Thoracic aorta endothelial cell (primary cell): ENCODE measurements at places on chromosomes 2 and 18. TPM values are rescaled to one million over a fixed set of nuclear protein-coding genes. Genes with fewer than 3 reads are reported as not detected.

Gene RND3
- 48.4 and 85.4 TPM in 2 replicates for total RNA-seq

Gene CRIM1
- 832 and 862 TPM in 2 replicates for total RNA-seq

Gene SNTG2
- total RNA-seq = not detected in 2 replicates

Gene SDC1
- 1.6 and 2.4 TPM in 2 replicates for total RNA-seq

Gene LHCGR
- not detected in 2 replicates for total RNA-seq

Gene MEP1B
- total RNA-seq = 0.13 TPM in 1 of 2 replicates, not detected in the other

Gene PROM2
- total RNA-seq = under 0.01 and 0.29 TPM in 2 replicates

Gene SLC39A10
- total RNA-seq = 41.6 and 62.5 TPM in 2 replicates

Gene C2orf78
- total RNA-seq = not detected in 2 replicates

Gene KCNIP3
- 0.53 and 2.0 TPM in 2 replicates for total RNA-seq

Gene CTDSP1
- total RNA-seq = 58.5 and 63.2 TPM in 2 replicates

Gene MCEE
- 8.4 and 9.2 TPM in 2 replicates for total RNA-seq

Gene B3GNT7
- total RNA-seq = 0.13 and 0.50 TPM in 2 replicates

Gene AGXT
- total RNA-seq = not detected in 2 replicates

Gene PLGLB1
- 1.7 TPM in 1 of 2 replicates, not detected in the other for total RNA-seq

Gene LYG2
- not detected in 2 replicates for total RNA-seq

Gene MYO5B
- 0.27 and 0.36 TPM in 2 replicates for total RNA-seq

Gene DSC1
- not detected in 2 replicates for total RNA-seq

Gene FAM124B
- 94.2 and 125 TPM in 2 replicates for total RNA-seq

Gene ACOXL
- total RNA-seq = not detected in 2 replicates

Gene MAP3K19
- not detected in 2 replicates for total RNA-seq

Gene GPR17
- total RNA-seq = not detected in 2 replicates

Gene TUBA3E
- total RNA-seq = not detected in 2 replicates

Gene FMNL2
- total RNA-seq = 53.6 and 66.6 TPM in 2 replicates

Gene RNF144A
- total RNA-seq = 11.0 and 15.7 TPM in 2 replicates

Gene DTNA
- total RNA-seq = 15.0 and 19.8 TPM in 2 replicates

Gene SH3YL1
- total RNA-seq = 37.3 and 41.6 TPM in 2 replicates

Gene DHRS9
- total RNA-seq = 0.29 and 1.3 TPM in 2 replicates
